Fibroblast of mammary gland (primary cell): ENCODE measurements at places on chromosomes 12 and 14.

GRCh38 chr12:102118874-102119273 lies 1.0 kb downstream of the NUP37 start:
- no peak for DNase-seq

DNA sequence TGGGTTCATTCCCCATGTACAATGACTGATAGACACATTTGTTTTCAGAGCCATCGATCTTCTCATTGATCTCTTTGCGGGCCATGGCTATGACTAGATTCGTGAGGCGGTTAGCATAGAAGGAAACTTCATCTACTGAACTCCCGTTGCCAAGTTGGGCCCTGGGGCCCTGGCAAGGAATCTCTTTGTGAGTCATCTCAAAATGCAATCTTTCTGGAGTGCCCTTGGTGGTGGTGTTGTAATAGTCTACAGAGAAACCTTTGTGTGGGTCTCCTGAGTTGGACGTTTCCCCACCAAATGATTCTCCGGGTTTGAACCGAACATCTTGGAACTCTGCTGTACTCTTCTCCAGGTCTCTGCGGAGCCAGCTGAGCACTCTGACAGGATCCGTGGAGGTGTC lies 20.4 kb downstream of the AKAP3 start:
- no peak for DNase-seq

- no peak for DNase-seq
Observed at GRCh38 chr12:103036581-103037214, 79.2 kb downstream of the ASCL1 start.

- DNase-seq = no peak
Observed at GRCh38 chr12:3445119-3445978, 45.7 kb upstream of the PRMT8 start.

- peak; percentile 42 for DNase-seq
Observed at GRCh38 chr12:64029013-64029857, 184.7 kb downstream of the SRGAP1 start.

DNA sequence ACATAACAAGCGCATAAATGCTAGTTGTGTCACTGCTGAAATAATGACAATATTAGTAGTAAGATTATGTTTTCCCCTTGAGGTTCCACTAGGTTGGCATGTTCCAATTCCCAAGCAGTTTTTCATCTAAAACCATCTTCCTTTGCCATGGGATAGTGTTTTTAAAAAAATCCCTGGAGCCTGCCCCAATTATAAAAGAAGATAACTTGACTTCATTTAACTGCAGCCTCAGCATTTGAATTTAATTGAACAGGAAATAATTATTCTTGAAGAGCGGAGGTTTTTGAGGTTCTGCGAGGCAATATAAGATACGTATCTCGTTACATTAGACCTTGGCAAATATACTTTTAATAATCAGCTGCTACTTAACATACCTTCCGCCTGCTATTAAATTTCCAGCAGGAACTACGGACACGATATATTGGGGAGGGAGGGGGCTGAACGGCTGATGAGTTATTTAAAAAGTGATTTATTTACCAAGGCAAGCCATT lies 65.2 kb upstream of the HSPB8 start:
- DNase-seq = no peak

GRCh38 chr12:71440345-71440762 lies 756 bp downstream of the LGR5 start:
- no peak for DNase-seq

- DNase-seq = no peak
Observed at GRCh38 chr12:132648616-132649225, 30.1 kb downstream of the P2RX2 start.

DNA sequence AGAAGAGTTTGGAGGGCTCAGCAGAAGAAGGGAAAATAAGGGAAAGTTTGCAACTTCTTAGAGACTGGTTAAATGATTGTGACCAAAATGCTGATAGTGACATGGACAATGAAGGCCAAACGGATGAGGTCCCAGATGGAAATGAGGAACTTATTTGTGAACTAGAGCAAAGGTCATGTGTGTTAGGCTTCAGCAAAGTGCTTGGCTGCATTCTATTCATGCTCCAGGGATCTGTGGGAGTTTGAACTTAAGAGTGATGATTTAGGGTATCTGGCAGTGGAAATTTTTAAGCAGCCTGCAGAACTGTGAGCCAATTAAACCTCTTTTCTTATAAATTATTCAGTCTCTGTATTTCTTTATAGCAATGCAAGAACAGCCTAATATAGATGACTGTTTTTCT lies 88.9 kb upstream of the ARHGAP5 start:
- no peak for DNase-seq

DNA sequence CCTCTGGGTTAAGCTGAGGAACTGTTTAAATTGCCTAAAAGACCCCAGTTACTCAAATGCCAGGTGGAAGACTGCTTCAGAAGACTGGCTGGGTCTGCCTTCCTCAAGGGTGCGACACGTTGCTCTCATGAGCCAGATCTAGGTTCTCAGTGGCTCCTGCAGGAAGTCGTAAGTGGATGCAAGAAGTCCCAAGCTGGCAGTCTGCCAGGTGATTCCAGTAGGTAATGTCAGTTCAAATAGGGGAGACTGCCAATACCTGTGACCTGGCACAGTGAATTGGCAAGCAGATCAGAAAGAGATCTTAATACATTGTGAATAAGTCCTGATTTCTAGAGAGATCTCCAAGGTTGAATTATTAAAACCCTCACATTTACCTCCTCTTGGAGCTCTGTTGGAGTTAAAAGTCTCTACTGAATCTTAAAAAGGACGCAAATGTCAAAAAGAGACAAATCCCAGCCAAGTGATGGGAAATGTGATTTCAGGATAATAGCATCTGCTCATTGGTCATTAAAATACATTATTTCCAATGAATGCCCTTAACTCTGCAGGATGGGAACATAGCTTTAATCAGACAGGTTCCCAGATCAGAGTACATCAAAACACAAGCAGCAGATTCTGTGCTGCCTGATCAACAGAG lies 98.8 kb upstream of the FRMD6 start:
- DNase-seq = no peak

DNA sequence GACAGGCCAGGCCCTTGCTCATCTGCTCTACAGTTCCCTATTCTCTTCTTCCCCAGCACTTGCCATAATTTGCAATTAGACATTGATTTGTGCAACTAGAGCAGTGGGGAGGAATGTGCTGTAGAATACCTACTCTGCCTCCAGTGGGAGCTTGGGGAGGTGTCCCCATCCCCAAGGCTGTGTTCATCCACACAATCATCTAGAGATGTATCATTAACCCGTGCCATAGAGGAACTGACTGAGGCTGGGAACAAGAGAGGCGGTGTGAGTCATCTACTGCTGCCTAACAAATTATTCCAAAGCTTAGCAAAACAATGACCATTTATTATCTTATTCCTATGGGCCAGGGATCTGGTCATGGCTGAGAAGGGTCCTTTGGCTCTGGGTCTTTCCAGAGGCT lies 5.1 kb upstream of the OTUB2 start:
- peak; percentile 46 for DNase-seq

GRCh38 chr14:102813691-102814090 lies 36.4 kb downstream of the TRAF3 start:
- no peak for DNase-seq

- DNase-seq = no peak
Observed at GRCh38 chr14:33622496-33622895, 328.4 kb downstream of the EGLN3 start.

DNA sequence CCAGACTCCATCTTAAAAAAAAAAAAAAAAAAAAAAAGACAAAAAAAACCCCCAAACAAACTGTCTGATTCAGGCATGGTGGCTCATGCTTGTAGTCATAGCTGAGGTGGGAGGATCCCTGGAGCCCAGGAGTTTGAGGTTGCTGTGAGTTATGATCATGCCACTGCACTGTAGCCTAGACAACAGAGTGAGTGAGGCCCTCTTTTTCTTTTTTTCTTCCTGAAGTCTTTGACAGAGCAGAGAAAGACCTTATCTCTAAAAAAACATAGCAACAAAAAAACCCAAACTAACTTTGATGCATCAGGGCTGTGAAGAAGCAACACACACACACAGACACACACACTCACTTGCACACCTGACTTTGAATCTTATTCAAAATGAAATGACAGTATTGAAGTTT lies 7.7 kb upstream of the AMN1 start:
- peak; percentile 92 for DNase-seq

DNA sequence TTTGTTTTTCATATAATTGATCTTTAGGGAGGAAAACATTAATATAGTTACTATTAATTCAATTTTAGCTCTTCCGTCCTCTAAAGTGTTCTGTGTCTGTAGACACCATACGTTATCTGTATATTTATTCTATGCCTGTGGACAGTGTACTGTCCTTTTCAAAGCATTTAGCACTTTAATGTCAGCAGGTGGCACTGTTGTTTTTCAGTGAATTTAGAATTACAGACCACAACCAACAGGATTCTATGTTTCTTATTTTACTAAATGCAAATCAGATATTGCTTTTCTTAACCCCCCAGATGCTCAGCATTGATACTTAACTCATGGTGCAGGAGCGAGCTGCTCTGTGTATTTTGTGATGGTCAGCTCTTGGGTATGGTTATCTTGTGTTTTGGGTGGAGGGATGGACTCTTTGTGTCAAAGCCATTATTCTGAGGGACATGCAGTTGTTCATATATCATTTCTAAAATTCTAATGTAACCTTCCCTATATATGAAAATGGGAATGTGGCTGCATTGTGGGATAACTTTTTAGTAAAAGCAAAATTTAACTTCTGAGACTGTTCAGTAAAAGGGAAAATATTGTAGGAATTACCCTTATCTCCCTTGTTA lies 65.2 kb downstream of the PAPOLA start:
- DNase-seq = peak; percentile 51

GRCh38 chr12:75981247-75982168 lies 50.1 kb downstream of the PHLDA1 start:
- DNase-seq = no peak

DNA sequence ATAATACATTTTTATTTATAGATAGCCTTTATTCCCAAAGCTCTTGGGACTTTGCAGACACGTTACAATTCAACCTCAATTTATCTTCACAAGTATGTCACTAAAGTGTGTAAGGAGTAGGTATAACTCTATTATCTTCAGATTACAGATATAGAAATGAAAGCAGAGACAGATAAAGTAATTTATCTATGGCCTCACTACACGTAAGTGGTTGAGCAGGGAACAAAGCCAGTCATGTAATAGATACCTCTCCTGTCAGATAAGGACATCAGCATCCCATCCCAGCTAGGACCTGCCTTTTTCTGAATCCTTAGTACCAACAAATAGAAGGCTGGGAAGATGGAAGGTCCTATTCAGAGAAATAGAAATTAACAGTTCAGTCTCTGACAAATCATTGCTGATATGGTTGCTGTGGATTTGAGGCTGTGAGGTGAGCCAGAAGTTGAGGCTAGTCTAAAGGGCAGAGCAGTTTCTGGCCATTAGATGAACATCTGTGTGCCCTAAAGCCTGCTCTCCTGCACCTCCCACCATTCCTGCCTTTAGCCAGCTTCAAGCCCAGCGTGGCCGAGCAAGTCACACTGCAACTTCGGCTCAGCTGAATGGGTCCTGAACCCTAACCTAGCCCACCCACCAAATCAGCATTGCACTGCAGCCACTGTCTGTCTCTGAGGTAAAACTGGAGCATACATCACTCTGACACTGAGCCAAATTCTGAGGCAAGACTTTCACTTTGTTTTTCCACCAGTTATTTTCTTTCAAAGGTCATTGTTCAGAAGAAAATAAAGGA lies 71.1 kb upstream of the PLEKHA5 start:
- peak; percentile 34 for DNase-seq

DNA sequence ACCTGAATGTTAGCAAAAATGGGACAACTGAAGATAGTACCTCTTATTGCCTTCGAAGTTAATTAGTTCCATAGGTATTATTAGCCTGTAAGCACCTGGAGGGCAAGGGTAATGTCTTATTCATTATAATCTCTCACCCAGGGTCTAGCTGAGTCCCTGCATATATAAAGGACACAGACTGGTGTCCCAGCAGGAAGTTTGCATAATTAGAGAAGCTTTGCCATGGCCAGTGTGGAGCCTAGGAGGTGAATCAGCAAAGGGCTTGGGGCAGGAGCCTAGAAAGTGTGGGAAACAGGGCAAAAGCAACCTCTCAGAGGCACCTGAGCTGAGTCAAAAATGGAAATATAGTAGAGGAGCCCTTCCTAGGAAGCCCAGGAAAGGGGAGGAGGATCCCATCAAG lies 120.4 kb downstream of the NEDD1 start:
- no peak for DNase-seq

GRCh38 chr14:100320157-100320856 lies 2.8 kb upstream of the SLC25A47 start:
- DNase-seq = no peak

GRCh38 chr12:69112616-69113015 lies 126.8 kb upstream of the CPSF6 start:
- no peak for DNase-seq

DNA sequence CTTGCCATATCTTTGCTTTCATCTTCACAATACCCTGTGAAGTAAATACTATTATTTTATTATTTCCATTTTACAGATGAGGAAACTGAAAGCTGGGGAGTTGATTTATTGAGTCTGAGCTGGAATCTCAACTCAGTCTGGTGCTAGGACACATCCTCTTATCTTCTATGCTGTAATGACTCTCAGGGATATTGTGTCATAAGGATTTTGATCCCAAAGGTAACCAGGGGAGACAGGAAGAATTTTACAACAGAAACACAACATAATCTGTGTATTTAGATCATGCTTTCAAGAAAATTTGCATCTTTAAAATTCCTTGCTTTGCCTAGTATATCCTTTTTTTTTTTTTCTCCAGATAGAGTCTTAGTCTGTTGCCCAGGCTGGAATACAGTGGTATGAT lies 123.3 kb upstream of the BTG1 start:
- no peak for DNase-seq

DNA sequence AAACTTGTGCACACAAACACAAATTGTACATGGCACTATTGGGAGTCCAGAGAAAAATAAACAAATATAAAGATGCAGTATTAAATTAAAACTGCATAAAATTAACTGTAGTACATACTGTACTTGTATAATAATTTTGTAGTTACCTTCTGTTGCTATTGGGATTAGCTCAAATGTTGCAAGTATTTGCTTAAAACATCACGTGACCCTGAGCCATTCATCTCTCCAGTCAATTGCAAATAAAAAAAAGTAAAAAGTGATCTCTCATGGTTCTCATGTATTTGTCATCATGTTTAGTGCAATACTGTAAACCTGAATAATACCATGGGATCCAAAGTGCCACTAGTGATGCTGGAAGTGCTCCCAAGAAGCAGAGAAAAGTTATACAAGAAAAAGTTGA lies 88.1 kb upstream of the NAV3 start:
- DNase-seq = no peak

DNA sequence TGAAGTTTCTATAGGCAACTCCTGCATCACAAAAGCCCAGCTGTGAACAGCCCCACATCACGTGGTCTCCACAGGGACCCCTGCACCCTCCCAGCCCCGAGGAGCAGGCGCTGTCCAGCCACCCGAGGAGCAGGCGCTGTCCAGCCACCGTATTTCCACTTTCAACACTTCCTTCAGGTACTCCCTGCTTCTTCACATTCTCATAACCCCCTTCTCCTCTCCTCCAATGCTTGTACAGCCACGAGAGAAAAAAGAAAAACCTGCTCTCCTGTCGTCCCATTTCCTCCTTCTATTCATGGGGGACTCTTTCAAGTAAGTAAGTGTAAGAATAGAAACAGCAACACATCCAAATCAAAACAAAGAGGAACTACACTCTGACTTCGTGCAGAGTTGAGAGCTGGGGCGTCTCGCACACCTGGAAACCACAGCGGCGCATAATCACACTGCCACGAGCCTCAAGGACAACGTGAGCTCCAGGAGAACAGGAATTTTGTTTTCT lies 11.9 kb downstream of the CDC42BPB start:
- no peak for DNase-seq

GRCh38 chr12:58051378-58051777 lies 110.0 kb downstream of the ATP23 start:
- no peak for DNase-seq

GRCh38 chr12:116263844-116264243 lies 13.6 kb downstream of the MED13L start:
- no peak for DNase-seq
